ENCODE measurements at places on chromosomes 1 and 21.

GRCh38 chr1:199724049-199724448 is 303.5 kb upstream of the NR5A2 start:
- DNase-seq = no peak

GRCh38 chr21:42779431-42779861 is 99.9 kb downstream of the WDR4 start:
- no peak for DNase-seq

DNA sequence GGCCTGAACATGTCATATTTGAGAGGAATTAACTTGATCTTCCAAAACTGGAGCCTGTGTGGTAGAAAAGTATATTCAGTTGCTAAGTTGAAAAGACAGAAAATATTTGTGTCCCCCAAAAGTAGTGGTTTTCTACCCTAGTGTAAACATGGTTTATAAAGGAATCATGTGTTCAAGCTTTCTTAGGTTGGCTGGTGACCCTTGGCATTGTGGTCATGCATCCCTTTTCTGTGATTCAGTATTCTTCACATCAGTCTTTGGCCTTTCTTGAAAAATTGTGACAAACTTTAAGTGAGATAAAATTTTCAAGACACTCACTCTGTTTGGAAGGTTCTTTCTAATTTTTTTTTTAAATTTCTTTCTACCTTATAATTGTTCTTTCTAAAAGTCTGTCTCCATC is 193.2 kb downstream of the DHRS3 start:
- DNase-seq = no peak

- DNase-seq = no peak
Observed at GRCh38 chr1:228899421-228899956, 164.2 kb downstream of the RHOU start.

DNA sequence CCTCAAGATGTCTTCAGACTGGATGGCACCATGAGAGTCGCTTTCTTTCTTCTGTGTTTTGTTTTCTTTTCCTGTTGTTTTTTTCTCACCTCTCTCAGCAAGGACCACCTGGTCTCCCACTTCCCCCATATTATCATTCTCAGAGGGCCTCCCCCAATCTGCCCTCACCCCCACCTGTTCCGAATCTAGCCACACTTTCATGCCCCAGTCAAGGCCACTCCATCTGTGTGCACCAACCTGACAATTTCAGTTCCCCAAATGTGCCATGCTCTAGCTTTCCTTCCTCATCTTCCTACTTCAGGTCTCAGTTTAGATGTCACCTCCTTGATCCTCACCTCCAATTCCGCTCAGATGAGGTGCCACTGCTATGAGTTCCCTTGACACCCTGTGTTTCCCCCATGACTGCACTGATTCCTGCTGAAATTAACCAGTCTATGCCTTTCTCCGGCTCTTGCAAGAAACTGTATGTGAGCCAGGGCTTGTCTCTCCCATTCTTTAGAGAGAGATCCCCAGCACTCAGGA is 146.2 kb downstream of the PLPP3 start:
- no peak for DNase-seq

Measured in NCI-H82 (cell line).